ENCODE measurements at places on chromosomes 4 and X.

DNA sequence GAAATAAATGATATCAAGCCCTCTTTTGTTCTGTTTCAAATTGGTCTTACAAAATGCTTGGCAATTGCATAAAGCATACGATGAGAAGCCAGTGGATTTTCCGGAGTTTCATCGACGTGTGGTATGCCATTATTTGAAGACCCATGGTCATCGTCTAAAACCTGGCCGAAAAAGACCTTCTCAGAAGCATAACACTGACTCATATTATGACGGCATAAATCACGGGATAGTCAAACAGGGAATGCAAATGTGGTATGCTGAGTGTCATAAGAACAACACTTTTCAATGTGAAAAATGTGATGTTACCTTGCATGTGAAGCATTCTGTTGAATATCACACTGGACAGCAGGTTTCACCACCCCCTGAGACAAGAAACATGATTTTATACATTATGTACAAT, 695.2 kb downstream of the GRXCR1 start:
- no peak for DNase-seq

DNA sequence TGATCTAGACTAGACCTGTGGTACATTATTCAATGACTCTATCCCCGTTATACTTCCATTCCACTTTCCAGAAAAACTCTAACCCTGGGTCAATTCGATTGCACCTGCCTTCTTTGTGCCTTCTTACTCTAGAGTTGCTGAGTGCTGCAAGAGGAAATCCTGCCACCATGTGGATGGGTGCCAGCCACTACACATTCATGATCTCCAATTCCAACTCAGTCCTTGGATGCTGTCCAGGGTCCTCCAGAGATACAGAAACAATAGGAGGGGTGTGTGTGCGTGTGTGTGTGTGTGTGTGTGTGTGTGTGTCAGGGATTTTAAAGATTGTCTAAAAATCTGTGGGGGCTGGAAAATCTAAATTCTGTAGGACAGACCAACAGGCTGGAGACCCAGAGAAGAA, 42.9 kb upstream of the INTS6L start:
- peak; percentile 65 for DNase-seq

DNA sequence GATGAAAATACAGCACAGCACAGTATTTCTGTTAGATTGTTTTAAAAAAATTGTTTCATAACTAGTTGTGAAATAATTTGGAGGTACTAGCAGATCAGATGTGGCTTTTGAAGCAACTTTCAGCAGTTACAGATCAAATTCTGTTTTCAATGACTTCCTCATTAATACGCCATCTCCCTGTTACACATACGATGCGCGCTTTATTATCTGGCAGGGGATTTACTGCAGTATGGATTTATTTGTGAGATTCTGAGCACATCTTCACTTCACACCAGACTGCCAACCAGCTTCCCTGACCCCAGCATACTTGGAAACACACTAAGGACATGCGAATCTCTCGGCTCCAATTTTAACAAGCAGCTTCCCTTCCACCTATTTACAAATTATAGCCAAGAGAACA, 235.5 kb upstream of the DIAPH2 start:
- no peak for DNase-seq

DNA sequence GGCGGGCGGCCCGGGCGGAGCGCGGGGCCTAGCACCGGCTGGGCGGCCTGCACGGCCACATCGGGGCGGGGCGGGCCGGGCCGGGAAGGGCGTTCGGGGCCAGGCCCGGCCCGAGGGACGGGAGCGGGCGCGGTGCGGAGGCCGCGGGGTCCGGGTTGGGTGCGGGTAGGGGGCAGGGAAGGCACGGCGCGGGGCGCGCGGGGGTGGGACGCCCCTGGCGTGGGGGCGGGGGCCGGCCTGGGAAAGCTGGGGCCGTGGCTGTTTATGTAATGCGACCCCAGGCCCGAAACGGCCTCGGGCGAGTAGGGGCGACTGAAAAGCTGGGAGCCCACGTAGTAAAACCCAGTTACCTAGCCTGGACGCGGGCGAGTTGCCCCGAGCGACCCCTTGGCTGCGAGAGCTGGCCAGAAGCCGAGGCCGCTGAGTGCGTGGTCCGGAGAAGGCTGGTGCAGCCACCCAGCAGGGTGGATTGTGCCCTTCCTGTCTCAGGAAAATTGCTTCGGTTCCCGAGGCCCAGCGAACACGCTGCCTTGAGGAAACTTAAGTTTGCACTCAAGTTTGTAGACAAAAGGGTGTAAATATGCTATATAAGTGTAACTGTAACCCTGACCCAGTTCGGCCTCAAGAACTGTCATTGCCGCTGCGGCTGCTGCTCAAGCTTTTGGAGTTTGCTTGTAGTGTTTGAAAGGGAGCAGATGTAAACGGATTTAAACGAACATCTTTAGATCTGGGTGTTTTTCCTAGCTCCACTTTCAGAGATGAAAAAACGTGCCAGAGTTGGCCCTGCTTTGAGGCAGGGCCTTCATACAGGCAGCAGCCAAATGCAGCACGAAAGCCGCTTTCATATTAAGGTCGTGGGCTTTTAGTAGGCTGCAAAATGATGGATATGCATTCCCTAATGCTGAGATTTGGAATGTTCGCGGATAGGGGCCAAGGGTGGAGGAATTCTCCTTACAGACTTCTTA, 674 bp downstream of the SEC24B start:
- peak; percentile 34 for DNase-seq

GRCh38 chr4:76590798-76591281, 155.8 kb downstream of the SHROOM3 start:
- DNase-seq = no peak

GRCh38 chrX:1468250-1468772, 15.6 kb upstream of the ASMTL start:
- peak; percentile 82 for DNase-seq

- no peak for DNase-seq
Observed at GRCh38 chr4:10256203-10256602, 139.6 kb upstream of the WDR1 start.

GRCh38 chr4:147590249-147590920, 26.8 kb upstream of the TMEM184C start:
- DNase-seq = peak; percentile 61

DNA sequence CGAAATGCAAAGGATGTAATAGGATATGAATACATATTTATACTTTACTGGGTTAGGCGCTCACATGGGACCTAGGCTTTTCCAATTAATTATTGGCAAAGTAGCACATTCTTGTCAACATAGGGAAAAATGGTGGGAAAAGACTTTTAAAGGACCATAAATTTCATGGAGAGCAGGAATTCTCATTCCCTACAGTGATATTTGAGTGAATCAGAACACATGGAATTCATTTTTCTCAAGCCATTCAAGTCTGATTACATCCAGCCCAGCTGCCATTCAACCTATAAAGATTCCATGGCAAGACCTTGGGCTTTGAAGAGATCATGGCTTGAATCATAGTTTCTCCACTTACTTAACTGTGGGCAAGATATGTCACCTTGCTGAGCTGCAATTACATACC, 150.4 kb downstream of the SOWAHB start:
- no peak for DNase-seq

GRCh38 chrX:153989973-153990655, 17.6 kb downstream of the TMEM187 start:
- peak; percentile 60 for DNase-seq

GRCh38 chrX:38941675-38942074, 140.4 kb downstream of the MID1IP1 start:
- no peak for DNase-seq

- no peak for DNase-seq
Observed at GRCh38 chr4:159677521-159677920, 574.6 kb downstream of the RAPGEF2 start.

DNA sequence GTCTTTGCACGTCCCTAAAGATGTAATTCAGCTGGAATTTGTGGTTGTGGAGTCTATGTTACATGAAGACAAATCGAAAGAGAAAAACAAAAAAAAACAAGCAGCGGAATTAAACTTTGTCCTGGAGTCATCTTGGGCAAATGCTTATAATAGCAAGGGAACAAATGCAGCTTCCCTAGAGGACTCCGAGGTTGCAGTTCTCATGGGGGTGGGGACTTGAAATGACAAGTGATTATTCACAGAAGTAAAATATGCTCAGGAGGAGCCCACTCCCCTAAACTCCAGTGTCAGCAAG, 362.4 kb downstream of the ARHGAP24 start:
- no peak for DNase-seq

- no peak for DNase-seq
Observed at GRCh38 chr4:159764343-159764952, 661.6 kb downstream of the RAPGEF2 start.
